ENCODE measurements at places on chromosomes 11 and 22.

DNA sequence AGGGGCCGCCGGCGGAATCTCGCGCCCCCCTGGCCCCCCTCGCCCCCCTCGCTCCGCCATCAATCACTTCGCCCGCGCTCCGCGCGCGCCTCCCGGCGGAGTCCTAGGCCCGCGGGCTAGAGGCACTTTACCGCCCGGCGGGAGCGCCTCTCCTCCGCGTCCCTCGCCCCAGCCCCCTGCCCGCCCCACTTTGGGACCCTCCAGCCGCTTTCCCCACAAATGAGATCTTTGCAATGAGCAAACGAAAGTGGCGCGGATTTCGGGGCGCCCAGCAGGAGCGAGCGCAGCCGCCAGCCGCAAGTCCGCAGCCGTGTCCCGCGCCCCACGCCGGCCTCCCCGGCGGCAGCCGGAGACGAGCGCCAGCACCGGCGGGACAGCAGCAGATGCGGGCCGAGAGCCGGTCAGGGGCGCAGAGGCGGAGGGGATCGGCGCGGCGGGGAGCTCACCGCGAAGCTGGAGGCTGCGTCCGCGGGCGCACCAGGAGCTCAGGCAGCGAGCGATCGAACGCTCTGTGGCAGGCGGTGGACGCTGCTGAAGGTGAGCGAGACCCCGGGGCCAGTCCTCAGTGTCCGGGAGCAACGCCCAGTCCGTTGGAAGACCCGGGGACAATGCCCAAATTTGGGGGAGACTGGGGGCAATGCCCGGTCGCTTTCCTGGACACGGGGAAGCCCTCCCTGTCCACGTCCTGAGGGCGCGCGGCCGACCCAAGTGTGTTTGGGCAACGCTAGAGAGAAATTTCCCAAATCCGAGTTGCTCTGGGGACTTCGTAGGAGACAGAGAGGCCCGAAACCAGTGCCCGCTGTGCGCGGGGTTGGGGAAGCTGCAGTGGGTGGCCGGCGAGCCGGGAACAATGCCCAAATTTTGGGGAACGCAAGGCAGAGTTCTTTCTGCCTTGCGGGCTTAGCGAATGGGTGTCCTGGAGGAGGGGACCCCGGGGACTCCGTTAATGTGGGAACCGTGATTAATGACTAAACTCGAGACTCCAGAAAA is 1.5 kb upstream of the IGF2 start:
- no peak for DNase-seq

DNA sequence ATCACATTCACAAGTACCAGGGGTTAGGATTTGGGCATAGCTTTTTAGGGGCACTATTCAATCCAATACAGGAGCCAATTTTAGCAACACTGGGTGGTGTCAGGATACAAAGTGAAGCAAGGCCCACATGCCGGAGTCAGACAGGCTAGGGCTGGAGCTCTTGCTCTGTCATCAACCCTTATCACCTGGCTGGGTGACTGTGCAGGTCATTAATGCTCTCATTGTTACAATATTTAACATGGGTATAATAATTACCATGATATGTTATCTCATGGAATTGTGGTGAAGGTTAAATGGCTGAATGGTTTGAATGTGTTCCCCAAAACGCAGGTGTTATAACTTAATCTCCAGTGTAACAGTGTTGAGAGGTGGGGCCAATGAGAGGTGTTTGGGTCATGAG is 143.3 kb upstream of the THY1 start:
- DNase-seq: no peak

DNA sequence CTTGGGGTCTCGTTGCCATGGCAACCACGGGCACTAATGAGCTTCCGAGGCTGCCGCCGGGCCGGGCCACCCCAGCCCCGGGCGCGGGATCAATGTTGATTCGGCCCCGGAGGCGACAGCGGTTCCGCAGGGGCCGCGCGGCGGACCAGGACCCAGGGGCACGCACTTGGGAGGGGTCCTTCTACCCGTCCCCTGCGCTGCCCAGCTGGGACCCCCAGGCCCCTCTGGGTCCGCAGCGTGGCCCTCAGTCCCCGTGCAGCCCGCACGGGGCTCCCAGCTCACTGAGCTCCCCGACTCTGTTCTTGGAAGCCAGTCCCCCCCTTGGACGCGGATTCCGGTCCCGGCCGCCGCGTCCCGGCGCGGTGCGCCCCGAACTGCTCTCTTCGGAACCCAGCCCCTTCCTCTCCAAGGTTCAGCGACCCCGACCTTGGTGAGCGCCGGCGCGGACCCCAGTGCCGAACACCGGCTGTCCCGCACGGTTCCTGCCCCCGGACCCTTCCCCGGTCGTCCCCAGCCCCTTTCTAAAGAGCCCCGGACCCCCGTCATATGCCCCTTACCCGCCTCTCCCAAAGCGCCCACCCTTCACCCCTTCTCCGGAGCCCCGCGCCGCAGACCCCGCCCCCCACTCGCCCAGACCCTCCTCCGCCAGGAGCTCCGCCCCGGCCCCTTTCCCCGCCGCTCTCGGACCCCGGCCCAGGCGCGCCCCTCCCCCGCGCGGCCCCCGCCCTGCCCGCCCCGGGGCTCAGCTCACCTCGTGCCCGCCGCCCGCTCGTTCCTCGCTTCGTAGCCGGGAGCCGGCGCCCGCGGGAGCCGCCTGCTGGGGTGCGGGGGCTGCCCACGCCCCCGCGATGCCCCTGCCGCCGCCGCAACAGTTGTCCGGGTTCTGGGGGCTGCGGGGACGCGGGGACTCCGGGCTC is 18.3 kb upstream of the SHISAL1 start:
- DNase-seq: no peak

GRCh38 chr22:48754611-48755058 is 1073.0 kb downstream of the BRD1 start:
- no peak for DNase-seq

- no peak for DNase-seq
These were observed 19.8 kb upstream of the MPZL2 start for GRCh38 chr11:118283756-118284350.

DNA sequence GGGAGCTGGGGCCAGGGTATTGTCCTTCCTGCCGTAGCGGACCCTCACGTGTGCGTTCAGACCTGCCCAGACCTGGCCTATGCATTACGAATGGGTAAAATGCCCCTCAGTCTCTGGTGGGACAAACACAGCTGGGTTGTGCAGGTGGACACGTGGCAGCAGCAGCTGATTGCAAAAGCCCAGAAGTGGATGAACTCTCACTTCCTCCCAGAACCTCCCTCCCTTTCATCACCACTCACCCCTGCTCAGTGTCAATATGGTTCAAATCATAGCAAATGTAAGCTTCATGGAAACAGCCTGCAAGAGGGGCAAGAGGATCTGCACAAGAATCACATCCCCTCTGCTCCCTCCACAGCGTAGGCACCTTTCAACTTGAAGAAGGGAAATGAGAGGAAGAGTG is 352.1 kb downstream of the OPCML start:
- DNase-seq: no peak

GRCh38 chr11:924406-925157 is 1.1 kb upstream of the AP2A2 start:
- DNase-seq: peak; percentile 53

DNA sequence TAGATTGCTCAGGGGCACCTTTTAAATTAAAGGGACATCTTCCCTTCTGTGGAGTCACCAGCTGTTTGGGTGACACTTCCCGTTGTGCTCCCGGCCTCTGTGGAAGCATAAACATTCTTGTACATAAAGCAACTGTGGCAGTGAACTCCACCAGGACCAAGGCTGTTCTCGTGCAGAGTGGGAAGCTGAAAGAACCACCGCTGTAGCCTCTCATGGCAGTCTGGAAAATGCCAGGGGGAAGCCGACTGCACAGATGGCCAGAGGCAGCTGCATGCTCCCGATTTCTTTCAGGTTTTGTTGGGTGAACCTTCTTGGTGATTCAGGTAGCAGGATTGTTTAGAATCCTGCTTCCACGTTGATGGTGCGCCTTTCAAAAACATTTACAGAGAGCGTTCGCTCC is 10.3 kb downstream of the UBASH3B start:
- no peak for DNase-seq

- DNase-seq: no peak
These were observed 40.2 kb upstream of the PRODH start for GRCh38 chr22:18976197-18976751.

- DNase-seq: no peak
These were observed 6.5 kb downstream of the RFPL3 start for GRCh38 chr22:32364210-32364609.

DNA sequence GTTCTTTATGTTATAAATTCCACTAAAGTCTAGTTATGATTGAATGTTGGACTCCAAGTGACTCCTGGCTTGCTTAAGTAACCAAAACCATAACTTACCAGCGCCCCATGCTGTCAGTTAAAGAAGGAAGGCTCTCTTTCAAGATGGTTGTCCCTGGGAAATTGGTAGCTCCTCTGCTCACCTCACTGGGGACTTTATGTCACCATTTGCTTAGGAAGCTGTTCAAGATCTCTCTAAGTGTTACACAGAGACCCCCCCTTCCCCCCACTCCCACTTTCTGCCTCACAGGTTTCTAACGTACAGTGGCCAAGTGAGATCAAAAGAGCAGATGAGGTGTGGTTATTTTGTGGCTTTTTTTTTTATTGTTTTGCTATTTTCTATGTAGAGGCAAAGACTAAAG is 301.8 kb downstream of the AASDHPPT start:
- DNase-seq: no peak

DNA sequence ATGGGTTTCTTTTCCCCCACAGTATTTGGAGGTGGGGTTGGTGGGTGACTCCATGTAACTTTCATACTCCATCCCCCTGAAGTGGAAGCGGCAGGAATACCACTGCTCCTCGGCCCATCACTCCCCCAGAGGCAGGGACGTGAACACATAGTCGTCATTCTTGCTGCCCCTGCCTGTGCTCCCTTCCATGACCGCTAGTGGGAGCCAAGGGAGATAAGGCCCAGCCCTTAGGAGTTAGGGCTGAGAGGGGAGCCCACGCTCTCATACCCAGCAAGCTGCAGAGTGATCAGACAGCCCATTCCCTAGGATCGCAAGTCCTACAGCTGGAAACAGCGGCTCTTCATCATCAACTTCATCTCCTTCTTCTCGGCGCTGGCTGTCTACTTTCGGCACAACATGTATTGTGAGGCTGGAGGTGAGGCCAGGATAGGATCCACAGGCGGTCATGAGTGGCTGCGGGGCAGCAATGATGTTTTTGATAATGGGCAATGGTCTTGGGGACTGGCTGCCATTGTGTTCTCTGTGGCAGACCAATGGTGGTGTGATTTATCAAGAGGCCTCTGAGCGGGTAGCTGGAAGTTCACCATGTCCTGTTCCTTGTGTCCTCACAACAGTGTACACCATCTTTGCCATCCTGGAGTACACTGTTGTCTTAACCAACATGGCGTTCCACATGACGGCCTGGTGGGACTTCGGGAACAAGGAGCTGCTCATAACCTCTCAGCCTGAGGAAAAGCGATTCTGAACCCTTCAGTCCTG is 15.9 kb downstream of the RHOG start:
- peak; percentile 41 for DNase-seq

DNA sequence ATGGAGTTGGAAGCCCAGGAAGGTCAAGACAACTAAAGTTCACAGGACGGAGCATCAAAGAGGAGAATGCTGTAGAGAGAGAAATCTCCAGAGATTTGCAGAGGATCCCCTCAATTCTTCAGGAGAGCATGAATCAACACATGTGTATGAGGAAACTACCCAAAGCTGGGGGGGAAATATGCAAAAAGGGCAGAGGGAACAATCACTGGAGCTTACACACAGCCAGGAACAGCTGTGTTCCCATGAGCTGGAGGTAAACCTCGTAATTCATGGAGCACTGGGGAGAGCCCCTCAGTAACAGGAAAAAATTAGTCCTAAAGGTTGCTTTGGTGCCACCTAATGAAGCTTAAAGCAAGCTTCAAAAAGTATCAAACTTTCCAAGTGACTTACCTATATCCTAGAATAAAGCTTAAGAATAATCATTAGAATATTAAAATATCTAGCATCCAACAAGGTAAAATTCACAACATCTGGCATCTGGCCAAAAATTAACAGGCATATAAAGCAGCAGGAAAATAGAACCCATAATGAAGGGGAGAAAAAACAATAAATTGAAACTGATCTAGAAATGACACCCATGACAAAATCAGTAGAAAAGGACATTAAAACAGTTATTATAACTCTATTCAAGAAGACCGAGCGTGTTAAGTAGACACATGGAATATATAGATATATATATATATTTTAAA is 134.2 kb downstream of the STK33 start:
- DNase-seq: no peak

DNA sequence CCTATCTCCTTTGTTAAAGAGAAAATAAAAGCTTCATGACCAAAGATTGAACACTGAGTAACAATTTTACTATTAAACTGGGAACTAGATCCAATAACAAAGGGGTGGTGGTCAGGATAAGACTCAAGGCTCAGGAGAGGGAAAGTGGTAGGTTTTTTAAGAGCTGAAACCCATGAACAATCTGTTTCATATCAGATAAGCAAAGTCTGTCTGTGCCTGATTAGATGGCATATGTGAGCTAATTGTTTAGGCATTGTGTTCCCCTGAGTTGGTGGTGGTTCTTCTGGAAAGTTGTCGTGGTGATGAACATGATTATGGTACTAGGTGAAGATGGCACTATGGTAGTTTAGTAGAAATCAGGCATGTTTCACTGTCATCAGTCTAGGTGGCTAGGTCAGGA is 24.4 kb downstream of the USP47 start:
- DNase-seq: no peak

GRCh38 chr11:1757861-1758610 is 5.7 kb downstream of the CTSD start:
- no peak for DNase-seq

DNA sequence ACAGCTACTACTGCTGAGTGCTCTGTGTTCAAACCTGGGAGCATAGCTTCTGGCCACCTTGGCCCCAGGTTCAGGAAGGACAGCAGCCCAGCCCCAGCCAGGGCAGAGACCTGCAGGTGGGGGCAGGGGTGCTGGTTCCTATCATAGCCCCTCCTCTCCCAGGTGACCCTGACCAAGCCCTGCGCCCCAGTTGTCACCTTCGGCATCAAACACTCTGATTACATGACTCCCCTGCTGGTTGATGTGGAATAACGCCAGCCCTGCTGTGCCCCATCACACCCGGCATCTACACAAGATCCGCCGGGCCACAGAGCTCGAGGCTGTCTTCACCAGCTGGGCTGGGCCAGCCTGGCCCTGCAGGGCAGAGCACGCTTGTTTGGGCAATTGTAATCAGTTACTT is 6.9 kb downstream of the SCGB1C1 start:
- DNase-seq: no peak

- DNase-seq: no peak
These were observed 10.0 kb downstream of the CNTF start for GRCh38 chr11:58632510-58632909.

- no peak for DNase-seq
These were observed 13.5 kb upstream of the ARHGEF17 start for GRCh38 chr11:73294604-73295003.

GRCh38 chr11:27081056-27081455 is 40.4 kb downstream of the BBOX1 start:
- DNase-seq: no peak

All from caudate nucleus (tissue), 63 donors.